ENCODE measurements at places on chromosomes 6 and 20.

DNA sequence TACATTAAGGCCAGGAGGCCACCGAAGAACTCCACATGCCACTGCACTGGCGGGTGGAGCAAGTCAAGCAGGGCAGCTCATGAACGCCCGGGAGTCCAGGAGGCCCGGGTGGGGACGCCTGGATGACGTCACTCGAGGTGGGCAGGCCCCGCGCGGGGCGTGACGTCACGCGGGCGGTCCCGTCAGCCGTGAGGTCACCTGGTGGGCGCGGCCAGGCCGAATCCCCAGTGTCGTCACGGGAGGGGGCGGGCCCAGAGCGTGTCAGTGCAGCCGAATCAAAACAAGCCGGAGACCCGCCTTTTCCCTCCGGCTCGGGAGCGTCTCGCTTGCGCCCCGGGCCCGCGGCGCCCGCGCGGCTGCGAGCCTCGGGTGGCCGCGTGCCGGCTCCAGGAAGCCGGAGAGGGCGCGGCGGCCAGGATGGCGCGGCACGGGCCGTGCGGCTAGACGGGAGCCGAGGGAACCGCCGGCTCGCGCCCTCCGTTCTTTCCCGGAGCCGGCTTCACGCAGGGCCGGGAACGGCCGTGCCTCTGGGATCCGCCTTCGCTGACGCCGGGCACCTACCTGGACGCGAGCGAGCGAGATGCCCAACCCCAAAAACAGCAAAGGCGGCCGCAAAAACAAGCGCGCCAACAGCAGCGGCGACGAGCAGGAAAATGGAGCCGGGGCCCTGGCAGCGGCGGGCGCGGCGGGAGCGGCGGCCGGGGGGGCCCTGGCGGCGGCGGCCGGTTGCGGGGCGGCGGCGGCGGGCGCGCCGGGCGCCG, at the start of gene HECA:
HECA (plus strand) TSS at position 264 of the 761 bp plus-strand sequence; CDS start at position 581, 317 bp downstream.
- DNase-seq = peak; percentile 58

GRCh38 chr20:4449957-4450715, 271.6 kb upstream of the PRND start:
- no peak for DNase-seq

GRCh38 chr20:37901240-37901639, 1.7 kb upstream of the VSTM2L start:
- DNase-seq = no peak

DNA sequence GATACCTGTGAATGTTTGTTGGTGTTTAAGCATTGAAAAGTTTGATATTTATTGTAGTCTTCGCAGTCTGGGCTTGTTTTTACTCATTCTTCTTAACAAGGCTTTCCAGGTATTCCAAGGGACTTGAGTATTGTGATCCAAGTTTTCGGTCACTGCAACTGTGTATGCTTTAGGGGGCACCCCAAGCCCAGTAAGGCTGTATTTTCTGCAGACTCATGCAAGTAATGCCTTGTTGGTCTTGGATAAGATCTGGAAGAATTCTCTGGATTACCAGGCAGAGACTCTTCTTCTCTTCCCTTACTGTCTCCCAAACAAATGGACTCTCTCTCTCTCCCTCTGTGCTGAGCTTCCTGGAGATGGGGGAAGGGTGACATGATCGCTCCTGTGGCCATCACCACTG, 82.1 kb downstream of the RFPL4B start:
- no peak for DNase-seq

GRCh38 chr20:17680836-17681725, 961 bp downstream of the RRBP1 start:
- no peak for DNase-seq

DNA sequence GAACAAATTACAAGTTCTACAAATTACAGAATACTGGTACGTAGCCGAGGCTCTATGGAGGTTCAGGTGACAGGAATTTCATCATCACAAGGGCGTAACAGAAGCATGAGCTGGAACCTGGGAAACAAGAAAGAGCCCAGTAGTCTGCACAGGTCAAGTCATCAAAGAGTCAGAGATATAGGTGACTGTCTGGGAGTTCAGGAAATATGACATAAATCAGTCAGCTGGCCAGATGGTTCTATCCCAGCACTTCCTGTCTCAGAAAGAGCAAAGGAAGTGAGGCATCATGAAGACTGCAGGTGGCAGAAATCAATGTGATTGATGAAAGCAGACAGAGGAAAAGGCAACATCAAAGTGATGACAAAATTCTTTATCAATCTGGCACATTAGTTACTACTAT, 23.3 kb downstream of the MYCT1 start:
- no peak for DNase-seq

DNA sequence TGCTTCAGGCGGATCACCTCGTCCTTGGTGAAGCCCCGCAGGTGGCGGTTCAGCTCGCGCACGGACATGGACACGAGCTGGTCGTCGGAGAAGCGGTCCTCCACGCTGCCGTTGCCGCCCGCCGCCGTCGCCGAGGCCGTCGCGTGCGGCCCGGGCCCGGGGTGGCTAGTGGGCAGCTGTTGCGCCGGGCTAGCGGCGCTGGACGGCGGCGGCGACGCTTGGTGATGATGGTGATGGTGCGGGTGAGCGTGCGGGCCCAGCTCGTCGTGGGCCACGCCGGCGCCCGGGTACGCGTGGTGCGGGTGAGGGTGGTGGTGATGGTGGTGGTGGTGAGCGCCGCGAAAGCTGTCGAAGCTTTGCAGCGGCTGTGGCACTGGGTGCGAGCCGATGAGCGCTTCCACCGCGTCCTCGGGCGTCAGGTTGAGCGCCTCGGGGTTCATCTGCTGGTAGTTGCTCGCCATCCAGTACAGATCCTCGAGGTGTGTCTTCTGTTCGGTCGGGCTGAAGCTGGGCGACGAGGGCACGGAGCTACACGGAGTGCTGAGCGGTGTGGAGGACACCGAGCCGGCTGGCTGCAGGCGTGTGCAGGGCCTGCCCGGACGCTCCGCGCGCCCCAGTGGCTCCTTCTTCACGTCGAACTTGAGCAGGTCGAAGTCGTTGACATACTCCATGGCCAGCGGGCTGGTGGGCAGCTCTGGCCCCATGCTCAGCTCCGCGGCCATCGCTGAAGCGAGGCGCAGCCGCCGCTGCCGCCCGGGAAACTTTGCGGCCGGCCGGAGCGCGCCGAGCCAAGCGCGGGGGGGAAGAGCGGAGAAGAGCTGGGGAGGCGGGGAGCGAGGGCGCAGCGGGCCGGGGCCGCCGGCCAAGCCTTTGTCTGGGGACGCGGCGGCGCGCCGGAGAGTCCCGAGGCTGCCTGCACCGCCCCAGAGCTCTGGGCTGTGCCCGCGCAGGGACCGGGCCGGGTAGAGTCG, 622 bp downstream of the MAFB start:
- DNase-seq = no peak

GRCh38 chr6:56370127-56370540, 122.8 kb upstream of the COL21A1 start:
- no peak for DNase-seq

- no peak for DNase-seq
Observed at GRCh38 chr20:41175201-41175651, 37.9 kb downstream of the PLCG1 start.

GRCh38 chr6:43742285-43742684, 27.7 kb upstream of the VEGFA start:
- DNase-seq = no peak

DNA sequence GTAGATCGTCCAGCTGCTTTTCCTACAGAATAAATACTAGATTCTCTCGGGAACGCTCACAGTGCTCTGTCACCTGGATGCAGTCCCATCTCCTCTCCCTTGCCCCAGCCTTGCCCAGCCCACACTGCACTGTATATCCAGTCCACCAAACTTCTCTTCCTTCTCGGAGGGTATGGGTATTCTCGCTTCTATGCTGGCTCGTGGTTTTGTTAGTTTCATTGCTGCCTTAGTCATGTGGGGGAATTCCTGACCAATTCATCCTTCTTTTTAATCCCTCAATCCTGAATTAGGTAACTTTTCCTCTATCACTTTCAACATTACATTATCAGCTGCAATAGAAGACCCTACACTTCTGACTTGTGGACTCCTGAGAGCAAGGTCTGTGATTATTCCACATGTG, 252.4 kb downstream of the GMDS start:
- DNase-seq = no peak

DNA sequence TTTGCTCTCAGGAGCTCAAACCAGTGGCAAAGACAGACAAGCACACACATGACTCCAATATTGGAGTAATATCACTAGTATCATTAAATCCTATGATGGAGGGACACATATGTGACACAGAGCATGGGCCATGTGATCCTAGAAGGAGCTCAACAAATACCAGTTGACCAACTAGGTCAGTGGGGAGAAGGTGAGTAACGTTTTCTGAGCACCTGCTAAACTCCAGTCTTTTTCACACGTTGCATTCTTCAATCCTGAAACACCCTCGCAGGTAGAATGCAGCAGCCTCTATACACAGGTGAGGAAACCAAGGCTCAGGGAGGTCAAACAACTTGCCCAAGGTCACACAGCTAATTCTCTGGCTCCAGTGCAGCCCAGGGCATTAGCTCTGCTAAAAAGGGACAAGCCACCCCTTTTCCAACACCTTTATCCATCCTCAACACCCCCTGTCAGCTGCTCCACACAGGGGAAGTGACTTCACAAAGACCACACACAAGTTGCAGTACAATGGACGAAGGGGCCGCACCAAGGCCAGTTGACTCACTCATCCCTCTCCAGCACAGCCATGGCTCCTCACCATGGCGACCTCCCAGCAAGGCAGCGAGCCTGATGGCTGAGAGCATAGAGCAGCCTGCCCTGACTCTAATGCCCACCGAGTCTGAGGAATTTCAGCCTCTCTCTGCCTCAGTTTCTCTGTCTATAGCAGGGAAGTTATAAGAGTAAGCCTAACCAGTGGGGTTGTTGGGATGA, 4.4 kb downstream of the CAPN11 start:
- DNase-seq = no peak

DNA sequence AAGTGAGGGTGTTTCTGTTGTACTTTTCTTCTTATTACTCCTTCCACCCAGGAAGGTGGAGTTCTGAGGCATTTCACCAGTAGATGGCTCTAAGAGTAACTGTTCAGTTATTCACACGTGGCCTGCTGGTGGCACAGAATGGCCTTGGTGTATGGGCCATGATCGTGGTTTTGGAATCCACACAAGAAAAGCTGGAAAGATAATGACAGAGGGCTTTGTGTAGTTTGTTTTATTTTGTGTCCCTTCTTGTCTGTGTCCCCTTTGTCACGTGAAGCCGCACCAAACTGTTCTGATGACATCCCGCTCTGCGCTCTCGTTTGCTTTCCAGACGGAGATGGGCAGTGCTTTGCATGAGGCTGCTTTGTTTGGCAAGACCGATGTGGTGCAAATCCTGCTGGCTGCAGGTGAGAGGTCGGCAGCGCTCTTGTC, 93.4 kb downstream of the ANKS1A start:
- DNase-seq = no peak

DNA sequence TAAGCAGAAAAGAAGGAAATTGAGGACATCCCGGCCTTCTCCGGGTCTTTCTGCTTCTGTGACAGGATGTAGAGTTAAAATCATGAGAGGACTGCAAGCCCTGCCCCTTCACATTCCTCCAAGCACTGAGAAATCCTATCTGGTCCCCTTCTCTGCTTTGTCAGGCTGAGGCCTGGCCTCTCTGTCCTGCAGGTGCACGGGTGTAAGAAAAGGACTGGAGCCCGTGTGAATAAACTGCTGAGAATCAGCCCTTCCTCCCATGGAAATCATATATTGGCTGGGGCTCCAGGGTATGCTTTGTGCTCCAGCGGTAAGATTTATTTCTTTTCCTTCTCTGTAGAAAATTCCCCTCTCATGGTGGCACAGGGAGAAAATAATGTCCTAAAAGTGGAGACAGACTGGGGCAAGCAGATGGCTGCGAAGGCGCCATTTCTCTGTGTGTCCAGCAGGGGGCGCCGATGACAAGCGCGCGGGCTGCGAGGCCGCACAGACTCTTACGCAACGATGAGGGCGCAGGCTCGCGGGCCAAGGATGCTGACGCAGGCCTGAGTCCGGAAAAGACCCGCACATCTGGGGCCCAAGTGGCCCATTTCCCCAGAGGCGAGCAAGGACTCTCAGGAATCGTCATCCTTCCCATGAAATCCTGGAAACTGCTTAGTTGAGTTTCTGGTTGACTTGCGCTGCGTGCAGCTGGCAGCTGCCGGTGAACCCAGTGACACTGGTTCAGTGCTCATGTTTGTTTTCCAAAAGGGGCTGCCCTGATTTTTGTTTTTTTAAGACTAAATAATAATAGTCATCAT, 258.6 kb downstream of the ADGB start:
- peak; percentile 31 for DNase-seq

GRCh38 chr20:18907353-18907752, 93.8 kb downstream of the SCP2D1 start:
- DNase-seq = no peak

DNA sequence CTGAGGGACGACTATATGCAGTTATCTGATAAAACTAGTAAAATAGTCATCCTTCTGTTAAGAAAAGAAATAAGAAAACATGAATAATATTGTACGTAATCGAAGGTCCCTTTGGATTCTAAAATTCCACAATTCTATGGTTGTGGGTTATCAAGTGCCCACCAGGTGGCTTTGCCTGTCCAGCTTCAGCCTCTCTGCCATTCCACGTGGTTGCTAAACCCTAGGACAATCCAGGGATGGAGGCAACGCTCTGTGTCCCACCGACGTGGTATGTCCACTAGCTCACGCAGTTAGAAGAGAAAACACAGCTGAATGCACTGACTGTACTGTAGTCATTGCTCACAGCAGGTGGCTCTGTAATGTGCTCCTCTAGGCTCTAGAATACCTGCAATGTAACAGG, 349.3 kb downstream of the FARS2 start:
- DNase-seq = no peak

GRCh38 chr20:32975698-32976674, 28.2 kb downstream of the SUN5 start:
- no peak for DNase-seq

GRCh38 chr6:27145731-27146455, 101.6 kb upstream of the PRSS16 start:
- peak; percentile 82 for DNase-seq

- peak; percentile 19 for DNase-seq
Observed at GRCh38 chr20:61436667-61437279, 184.7 kb downstream of the CDH4 start.

DNA sequence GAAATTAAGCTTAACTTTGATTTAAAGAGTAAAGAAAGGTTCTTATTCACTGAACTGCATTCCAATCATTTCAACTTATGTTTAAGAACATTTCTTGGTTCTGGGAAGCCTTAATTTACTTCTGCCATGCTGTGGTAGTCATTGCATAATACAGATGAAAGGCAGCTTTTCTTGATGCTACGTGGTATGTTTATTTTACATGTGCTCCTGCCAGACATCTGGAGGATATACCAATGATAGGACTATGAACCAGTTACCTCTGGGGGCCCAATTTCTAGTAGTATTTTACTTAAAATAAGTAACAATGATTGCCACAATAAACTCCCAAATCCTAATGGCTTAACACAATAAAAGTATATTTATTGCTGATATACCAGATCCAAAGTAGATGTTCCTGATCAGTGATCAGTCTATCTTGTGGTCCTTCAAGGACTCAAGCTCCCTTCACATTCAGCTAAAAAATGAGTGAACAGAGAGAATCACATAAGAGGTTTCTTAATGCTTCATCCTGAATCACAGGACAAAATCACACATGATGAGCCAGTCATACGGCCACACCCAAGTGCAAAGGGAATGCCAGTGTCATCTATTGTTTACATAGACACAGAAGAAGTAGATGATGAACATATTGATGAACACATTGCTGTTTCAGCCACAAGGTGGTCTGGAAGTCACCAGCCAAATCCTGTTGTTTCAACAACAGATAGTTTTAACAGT, 56.5 kb upstream of the CCN2 start:
- DNase-seq = no peak
